ENCODE measurements at places on chromosomes 12 and 14.

GRCh38 chr12:114949058-114949820 lies 265.3 kb upstream of the TBX3 start:
- DNase-seq, result no peak

DNA sequence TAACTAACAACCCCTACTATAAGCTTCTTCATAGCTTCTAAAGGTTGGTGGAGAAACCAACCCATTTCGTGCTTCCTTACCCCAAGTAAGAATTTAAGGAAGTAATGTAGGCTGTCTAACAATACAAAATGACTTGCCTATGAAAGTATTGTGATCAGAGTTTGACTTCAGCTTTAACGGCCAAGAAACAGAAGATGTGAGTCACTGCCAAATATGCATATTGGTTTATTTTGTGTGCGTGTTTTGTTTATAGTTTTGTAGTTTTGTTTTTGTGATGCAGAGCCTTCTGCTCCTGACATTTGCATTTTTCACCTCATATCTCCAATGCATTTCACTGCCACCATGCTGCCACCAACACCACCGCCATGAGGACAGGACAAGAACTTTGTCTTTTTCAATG lies 146.0 kb downstream of the FBXL14 start:
- DNase-seq, result no peak

DNA sequence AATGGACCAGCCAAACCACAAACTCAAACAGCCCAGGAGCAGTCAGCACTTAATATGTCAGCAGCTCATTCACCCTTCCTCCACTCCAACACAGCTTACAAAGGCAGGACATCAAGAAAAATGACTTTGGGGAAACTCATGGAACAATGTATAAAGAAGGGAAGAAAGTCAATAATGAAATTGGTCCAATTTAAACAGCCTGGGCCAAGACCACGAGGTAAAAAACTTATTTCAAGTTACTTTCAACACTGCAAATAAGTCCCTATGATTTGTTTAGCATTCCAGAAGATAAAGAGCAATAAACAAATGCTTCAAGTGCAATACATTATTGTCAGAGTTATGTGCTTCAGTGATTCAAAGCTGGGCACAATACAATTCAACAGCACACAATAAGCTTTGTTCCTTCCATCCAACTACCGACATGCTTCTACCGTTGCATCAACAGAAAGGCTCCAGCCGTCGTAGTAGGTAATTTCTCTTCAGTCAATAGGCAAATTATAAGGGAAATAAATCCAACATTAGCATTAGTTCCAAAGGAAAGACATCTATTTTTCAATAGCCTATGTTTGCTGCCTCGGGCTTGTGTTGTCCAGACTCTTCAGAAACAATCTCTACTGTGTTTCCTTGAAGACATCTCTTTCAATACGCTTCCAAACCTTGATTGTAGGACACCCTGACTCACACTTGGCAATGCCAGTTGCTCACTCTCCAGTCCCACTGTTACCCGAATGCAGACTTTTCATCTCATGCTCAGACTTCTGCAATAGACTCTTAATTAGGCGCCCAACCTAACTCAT lies 225.7 kb downstream of the NUAK1 start:
- DNase-seq, result no peak

DNA sequence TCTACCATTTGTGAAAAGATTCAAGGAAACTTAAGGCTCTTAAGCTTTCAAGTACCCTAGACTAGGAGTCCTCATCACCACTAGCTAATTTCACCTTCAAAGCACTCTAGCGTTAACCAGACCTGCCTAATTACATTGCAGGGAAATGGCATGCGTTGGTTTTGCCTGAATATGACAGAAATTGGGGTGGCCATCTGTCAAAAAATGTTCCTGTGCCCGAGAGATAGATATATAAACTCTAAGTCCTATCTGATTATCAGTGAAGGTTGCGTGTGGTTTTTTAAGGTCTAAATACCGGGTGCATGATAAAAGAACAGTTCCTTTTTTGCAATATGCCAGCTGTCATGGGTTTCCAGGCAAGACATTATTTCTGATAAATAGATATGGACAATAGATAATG lies 48.3 kb downstream of the SPRING1 start:
- no peak for DNase-seq

DNA sequence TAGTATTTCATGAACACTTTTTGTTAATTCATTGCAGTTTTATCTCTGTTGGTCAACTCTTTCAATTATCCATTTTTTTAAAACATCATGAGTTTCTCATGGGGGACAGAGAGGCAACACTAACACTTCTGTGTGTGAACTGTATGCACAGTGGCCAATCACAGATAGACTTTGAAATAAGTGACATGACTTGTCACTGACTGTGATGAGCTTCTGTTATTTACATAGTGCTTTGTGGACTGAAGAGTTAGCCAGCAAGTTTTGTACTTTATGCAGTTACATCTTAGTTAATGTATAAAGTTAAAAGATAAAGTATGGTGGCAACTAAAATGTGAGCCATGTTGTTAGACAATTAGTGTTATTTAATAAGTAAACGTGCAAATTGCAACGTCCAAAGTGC lies 16.1 kb downstream of the FERMT2 start:
- no peak for DNase-seq

Data from stimulated activated CD4-positive, alpha-beta T cell treated with anti-CD3 and anti-CD28 coated beads, Interleukin-12 subunit alpha, Interleukin-12 subunit beta, amount 100 ng/mL, for 4 hours (primary cell).